ENCODE measurements at places on chromosomes 3 and 15.

GRCh38 chr15:89367485-89368451 is 33.1 kb upstream of the POLG start:
- no peak for DNase-seq

DNA sequence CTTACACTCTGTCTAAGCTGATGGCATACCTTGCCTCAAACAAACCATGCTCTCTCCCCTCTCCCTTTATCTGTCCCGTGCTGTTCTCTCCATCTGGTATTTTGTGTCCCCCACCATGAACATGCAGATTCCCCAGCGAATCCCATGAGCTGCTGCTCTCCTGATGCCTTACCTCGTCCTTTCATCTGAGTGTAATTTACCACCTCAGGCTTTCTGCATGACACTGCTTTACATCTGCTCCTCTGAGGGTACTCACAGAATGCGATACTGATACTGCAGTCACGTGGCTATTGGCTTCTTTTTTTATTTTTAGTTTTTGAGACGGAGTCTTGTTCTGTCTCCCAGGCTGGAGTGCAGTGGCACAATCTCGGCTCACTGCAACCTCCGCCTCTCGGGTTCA is 341.7 kb downstream of the PTPRG start:
- DNase-seq: no peak

DNA sequence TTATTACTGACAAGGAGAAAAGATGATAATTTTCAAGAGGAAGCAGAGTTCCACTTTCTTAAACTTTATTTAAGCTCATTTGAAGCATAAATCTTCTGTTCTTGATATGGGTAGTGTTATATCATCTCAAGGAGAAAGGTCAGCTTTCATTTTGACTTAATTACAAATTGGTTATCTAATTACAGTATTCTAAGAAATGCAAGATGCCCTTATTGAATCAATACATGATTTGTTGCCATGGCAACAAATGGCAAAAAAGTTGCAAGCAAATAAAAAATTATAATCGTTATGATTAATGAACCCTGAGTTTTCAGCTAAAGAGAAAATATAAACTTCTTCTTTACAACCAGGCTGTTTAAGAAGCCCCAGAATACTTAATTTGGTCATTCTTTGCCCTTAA is 622.7 kb downstream of the RBMS3 start:
- no peak for DNase-seq

GRCh38 chr15:31326875-31327668 is 437 bp downstream of the KLF13 start:
- peak; percentile 73 for DNase-seq

DNA sequence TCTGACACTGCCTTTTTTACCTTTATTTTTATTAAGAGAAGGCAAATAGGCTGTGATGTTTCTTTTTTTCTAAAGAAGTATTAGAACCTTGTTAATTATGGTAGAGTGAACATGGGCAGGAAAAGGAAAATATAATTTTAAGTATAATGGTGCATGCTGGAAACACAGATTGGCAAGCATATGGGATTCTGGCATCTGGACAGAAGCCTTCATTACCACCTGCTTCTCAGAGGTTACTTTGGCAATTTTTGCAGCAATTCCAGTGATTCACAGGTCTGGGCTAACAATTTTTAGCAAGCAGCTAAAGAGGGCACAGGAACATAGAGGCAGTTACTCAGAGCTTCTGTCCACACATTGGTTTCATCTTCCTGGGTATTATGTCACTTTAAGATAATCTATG is 258.3 kb downstream of the DIPK2A start:
- no peak for DNase-seq

- no peak for DNase-seq
Measured at GRCh38 chr15:99437315-99438223, 128.2 kb upstream of the MEF2A start.

DNA sequence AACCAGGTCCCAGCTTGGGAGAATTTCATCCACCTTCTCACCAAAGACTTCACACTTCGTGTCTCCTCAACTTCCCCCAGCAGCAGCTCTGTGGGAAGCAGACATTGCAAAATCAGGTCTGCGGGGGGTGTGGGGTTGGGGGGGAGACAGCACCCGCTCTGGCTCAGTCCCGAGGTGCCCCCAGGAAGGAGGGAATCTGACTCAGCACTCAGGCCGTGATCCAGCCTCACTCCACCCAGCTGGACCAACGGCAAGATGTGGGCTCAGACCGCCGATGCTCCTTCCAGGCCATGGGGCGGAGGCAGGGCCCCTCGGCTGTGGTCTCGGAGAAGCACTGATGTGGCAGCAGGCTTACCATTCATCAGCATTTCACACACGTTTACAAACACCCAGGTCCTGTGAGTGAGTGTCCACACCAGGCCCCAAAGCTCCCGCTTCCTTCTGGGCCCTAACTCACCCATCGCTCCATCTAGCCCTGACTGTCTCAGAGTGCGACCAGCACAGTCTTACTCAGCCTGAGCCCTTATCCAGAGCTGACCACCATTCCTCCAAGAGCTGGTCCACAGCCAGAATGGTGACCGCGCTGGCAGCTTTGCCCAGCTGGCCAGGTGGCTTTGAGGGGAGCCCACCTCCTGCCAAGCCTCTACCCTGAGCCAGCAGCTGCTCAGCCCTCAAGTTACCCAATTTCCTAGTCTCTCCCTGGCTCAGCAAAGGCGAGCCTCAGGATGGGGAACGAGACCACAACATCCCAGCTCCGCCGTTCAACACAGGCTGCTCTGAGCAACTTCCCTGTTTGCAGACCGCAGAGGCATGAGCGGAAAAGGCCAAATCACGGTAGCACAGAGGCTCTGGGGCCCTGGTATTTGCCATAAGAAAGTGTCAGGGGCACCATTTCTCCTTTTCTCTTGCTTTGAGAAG is 3.3 kb downstream of the STAB1 start:
- DNase-seq: no peak

All from activated CD4-positive, alpha-beta T cell treated with anti-CD3 and anti-CD28 coated beads, Interleukin-2, amount 50 U/mL, for 1 hour (primary cell).